Activated CD4-positive, alpha-beta T cell treated with anti-CD3 and anti-CD28 coated beads for 36 hours (primary cell): ENCODE measurements at places on chromosomes 16 and 17. TPM values are rescaled to one million over a fixed set of nuclear protein-coding genes. Genes with fewer than 3 reads are reported as not detected.

EFNB3 gene
- total RNA-seq: not detected

CSH2 gene
- total RNA-seq: not detected

CD300E gene
- not detected for total RNA-seq

KRTAP1-5 gene
- total RNA-seq: not detected

TNS4 gene
- 12.8 TPM for total RNA-seq

GALR2 gene
- total RNA-seq: 5.9 TPM

AOC2 gene
- total RNA-seq: 1.9 TPM

SPNS3 gene
- 6.4 TPM for total RNA-seq

ABCA10 gene
- total RNA-seq: 0.32 TPM

TBC1D28 gene
- total RNA-seq: not detected
